ENCODE measurements at places on chromosomes 12 and 14. TPM values are rescaled to one million over a fixed set of nuclear protein-coding genes. Genes with fewer than 3 reads are reported as not detected.

DNA sequence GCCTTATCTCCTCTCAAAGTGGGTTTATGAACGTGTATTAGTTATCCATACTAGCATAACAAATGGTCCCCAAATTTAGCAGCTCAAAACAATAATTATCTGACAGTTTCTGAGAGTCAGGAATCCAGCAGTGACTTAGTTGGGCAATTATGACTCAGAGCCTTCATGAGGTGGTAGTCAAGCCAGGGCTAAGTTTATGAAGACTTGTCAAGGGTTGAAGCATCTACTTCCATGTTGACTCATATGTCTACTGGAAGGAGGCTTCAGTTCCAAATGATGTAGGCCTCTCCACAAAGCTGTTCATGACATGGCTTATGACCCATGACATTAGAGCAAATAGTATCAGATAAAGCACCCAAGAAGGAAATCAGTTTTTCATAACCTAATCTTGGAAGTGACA lies 73.2 kb downstream of the IPO8 start:
- no peak for DNase-seq
- H3K4me3 ChIP-seq = no peak overlapping the region
- peaks cover 40% of the 10 kb centered on the region for H3K4me1 ChIP-seq
- no peaks in the 10 kb centered on the region for H3K36me3 ChIP-seq

DNA sequence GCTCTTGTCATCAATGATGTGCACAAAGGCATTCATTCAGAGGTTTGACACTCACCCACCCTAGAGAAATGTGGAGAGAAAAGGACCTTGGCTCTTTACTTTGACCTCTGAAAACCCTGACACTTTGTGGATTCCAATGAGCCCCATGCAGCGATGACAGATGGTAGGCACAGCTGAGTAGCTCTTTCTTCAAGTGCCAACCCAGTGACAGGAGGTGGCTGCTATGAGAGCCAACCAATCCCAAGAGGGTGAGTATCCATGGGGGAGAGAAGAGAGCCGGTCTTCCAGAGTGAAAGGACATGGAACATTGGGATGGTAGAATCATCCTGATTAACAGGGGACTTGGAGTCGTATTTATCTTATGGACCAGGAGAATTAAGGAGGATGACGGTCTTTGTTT lies 17.8 kb downstream of the SLC8A3 start:
- H3K4me1 ChIP-seq = no peaks in the 10 kb centered on the region
- H3K27ac ChIP-seq = no peak overlapping the region
- H3K4me3 ChIP-seq = no peak overlapping the region
- DNase-seq = no peak
- no peaks in the 10 kb centered on the region for H3K36me3 ChIP-seq
- peaks cover 2% of the 10 kb centered on the region for H3K27me3 ChIP-seq

DNA sequence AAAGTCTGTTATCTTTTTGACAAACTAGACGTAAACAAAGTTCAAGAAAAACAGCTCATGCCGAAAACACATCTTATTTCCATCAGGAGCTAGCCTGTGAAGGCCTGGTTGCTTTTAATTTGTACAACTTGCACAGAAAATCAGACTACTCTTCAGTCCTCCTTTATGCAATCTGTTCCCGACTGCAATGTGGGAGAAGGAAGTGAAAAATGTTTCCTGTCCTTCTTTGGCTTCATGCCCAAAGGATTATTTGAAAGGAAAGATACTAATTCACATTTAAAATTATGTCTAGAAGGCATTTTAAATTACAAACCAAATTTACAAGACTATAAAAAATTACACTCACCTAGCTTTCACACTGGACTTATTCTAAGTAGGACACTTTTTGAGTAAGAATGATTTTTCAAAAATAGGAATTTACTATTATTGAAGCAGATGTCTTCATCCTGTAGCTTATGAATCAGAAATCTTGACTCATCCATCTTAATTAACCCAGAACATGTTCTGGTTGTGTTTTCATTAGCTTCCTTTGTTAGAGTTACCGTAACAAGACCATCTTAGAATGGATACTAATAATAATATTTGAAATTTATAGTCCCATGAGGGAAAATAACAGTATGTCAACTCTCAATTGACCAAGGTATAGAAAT lies 272.6 kb downstream of the PRKD1 start:
- no peak overlapping the region for H3K27ac ChIP-seq
- H3K36me3 ChIP-seq = no peaks in the 10 kb centered on the region
- no peak for DNase-seq
- no peak overlapping the region for H3K4me3 ChIP-seq
- H3K27me3 ChIP-seq = no peaks in the 10 kb centered on the region

DNA sequence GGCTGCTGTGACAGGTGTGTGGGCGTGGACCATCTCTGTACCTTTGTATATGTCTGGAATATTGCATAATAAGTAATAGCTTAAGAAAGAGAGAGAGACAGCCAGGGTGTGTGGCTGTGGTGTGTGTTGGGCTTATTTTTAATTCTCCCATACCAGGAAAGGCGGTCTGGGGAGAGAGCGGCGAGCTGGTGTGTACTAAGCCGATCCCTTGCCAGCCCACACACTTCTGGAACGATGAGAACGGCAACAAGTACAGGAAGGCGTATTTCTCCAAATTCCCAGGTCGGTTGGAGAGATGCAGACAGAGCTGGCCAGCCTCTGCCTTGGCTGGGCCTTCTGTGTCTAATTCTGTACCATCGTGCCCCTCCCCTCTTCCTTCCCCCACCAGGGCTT lies 63.9 kb downstream of the AACS start:
- no peak overlapping the region for H3K4me3 ChIP-seq
- H3K36me3 ChIP-seq = peaks cover 36% of the 10 kb centered on the region
- no peak for DNase-seq
- H3K4me1 ChIP-seq = no peaks in the 10 kb centered on the region
- H3K27me3 ChIP-seq = no peaks in the 10 kb centered on the region

Gene EMP1
- total RNA-seq = 0.13 TPM

Gene CCER1
- total RNA-seq = not detected

Gene C12orf50
- not detected for total RNA-seq

Measured in HepG2 (cell line).